Ascending aorta (tissue), 2 donors: ENCODE measurements at places on chromosomes 6 and 20.

DNA sequence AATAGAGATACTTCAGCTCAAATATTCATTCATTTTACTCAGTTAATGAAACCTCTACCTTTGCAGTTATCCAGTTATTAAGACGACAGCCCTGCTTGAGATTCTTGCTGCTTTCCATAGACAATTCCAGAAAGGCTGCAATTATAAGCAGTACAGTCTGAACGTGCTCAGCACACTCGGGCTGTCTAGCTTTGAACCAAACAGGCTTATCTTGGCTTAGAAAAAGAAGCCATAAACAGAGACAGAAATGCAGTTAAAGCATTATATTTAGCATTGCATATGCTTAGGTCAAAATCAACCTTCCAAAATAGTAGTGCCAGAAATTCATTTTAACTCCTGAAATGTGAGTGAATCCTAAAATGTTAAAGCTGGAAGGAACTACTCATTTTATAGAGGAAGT, 204.1 kb upstream of the KCNQ5 start:
- H3K4me3 ChIP-seq: no peak overlapping the region
- no peak for DNase-seq
- H3K36me3 ChIP-seq: no peaks in the 10 kb centered on the region
- no peak overlapping the region for H3K27ac ChIP-seq
- H3K4me1 ChIP-seq: no peaks in the 10 kb centered on the region

DNA sequence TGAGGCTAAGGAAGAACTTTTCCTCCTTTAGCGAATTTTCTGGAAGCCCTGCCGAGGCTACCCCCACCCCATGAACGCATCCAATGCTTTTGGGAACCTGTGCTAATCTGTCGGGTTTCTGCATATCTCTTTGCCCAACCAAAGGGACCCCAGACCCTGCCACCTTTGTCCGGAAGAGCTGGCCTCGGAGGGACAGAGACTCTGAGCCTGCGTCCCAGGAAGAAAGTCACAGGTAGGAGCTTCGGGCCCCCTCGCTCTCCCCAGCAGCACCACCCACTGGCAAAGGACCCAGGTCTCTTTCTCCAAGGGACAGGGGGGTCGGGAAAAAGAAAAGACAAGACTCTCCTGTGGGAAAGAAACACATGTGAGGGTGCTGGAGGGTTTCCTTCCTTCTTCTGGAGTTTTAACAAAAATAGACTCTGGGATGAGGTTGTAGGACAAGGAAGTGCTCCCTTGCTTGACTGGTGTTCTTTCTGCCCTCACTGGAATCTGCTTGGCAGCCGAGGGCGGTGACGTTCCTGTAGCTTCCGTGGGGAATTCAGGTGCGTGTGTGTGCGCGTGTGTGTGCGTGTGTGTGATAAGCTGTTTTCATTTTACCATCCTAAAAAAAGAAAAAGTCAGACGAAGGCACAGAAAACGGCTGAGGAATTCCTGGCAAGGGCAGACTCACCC, 16.3 kb upstream of the FOXC1 start:
- H3K4me3 ChIP-seq: no peak overlapping the region
- DNase-seq: peak; percentile 39
- H3K27me3 ChIP-seq: no peaks in the 10 kb centered on the region
- no peaks in the 10 kb centered on the region for H3K36me3 ChIP-seq

- H3K36me3 ChIP-seq: no peaks in the 10 kb centered on the region
- no peaks in the 10 kb centered on the region for H3K4me1 ChIP-seq
- H3K27ac ChIP-seq: no peak overlapping the region
- H3K27me3 ChIP-seq: no peaks in the 10 kb centered on the region
- no peak overlapping the region for H3K4me3 ChIP-seq
- DNase-seq: no peak
Observed at GRCh38 chr20:9592419-9592818, 78.0 kb downstream of the LAMP5 start.

- H3K27ac ChIP-seq: no peak overlapping the region
- no peaks in the 10 kb centered on the region for H3K27me3 ChIP-seq
- no peaks in the 10 kb centered on the region for H3K36me3 ChIP-seq
- DNase-seq: no peak
Observed at GRCh38 chr6:66230591-66230990, 523.6 kb upstream of the EYS start.

- no peak for DNase-seq
- H3K27ac ChIP-seq: no peak overlapping the region
- no peaks in the 10 kb centered on the region for H3K27me3 ChIP-seq
- no peaks in the 10 kb centered on the region for H3K36me3 ChIP-seq
Observed at GRCh38 chr6:14271789-14272736, 154.5 kb downstream of the CD83 start.

GRCh38 chr6:34149452-34149810, 3.5 kb upstream of the GRM4 start:
- H3K27ac ChIP-seq: no peak overlapping the region
- no peak overlapping the region for H3K4me3 ChIP-seq
- no peaks in the 10 kb centered on the region for H3K36me3 ChIP-seq
- peaks cover 13% of the 10 kb centered on the region for H3K4me1 ChIP-seq

GRCh38 chr20:45344168-45344860, 3.9 kb downstream of the SDC4 start:
- peak overlapping the region; percentile 93 for H3K27ac ChIP-seq
- H3K4me1 ChIP-seq: peaks cover 61% of the 10 kb centered on the region
- peak; percentile 70 for DNase-seq
- H3K36me3 ChIP-seq: peaks cover 2% of the 10 kb centered on the region
- H3K4me3 ChIP-seq: peak overlapping the region; percentile 80
- H3K27me3 ChIP-seq: no peaks in the 10 kb centered on the region

DNA sequence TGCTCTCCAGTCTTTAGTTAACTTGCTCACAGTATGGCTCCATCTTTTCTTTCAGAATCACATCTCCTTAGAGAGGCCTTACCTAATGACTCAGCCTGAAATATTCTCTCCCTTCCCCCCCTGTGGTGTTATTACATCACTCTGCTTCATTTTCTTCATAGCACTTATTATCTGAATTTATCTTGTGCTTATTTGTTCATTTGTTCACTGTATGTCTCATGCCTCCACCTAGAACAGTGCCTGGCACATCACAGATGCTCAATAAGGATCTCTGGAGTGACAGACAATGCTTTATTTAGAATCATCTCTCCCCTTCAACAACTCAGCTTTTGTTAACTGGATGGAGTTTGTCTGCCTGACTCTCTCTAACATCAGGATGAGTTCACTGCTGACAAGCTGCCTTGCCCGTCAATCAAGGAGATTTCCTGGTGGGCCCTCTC, 96.6 kb upstream of the MAN1A1 start:
- no peak for DNase-seq
- peaks cover 7% of the 10 kb centered on the region for H3K4me1 ChIP-seq
- peak overlapping the region; percentile 36 for H3K27ac ChIP-seq
- H3K4me3 ChIP-seq: no peak overlapping the region
- H3K36me3 ChIP-seq: no peaks in the 10 kb centered on the region

DNA sequence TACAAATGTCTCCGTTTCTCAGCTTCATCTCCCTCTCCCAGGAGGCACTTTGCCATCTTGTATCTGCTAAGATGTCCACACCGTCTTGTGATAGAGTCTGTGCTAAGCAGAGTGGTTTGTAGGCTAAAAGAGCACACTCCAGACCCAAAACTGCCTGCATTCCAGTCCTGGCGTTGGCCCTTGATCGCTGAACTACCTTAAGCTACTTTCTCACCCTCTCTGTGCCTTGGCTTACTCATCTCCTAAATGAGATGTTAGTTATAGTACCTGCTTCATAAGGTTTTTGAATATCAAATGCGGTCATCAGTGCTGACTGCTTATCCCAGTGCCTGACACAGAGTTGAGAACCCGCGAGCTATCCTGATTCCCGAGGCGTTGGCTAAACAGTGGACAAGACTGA, 14.0 kb downstream of the CASS4 start:
- no peaks in the 10 kb centered on the region for H3K36me3 ChIP-seq
- no peak overlapping the region for H3K27ac ChIP-seq
- no peaks in the 10 kb centered on the region for H3K27me3 ChIP-seq
- no peak for DNase-seq
- no peak overlapping the region for H3K4me3 ChIP-seq

DNA sequence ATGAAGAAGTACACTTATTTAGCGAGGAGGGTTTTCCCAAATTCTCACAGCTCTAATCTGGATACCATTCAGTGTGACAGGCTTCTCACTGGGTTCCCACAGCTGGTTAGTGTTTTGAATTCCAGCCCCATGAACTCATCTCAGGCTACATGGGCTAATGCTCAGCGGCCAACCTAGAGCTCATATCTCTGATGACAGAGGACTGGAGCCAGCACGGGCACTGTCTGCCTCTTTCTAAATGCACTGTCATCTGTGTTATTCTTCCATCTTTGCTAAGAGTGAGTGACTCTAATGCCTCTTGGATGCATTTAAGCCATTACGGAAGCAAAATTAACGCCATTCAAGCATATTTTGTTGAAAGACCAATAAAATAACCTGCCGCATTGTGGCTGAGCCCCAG, 308.9 kb upstream of the JAG1 start:
- H3K4me1 ChIP-seq: peaks cover 17% of the 10 kb centered on the region
- no peaks in the 10 kb centered on the region for H3K27me3 ChIP-seq
- H3K4me3 ChIP-seq: peak overlapping the region; percentile 17
- peak overlapping the region; percentile 58 for H3K27ac ChIP-seq
- no peaks in the 10 kb centered on the region for H3K36me3 ChIP-seq

DNA sequence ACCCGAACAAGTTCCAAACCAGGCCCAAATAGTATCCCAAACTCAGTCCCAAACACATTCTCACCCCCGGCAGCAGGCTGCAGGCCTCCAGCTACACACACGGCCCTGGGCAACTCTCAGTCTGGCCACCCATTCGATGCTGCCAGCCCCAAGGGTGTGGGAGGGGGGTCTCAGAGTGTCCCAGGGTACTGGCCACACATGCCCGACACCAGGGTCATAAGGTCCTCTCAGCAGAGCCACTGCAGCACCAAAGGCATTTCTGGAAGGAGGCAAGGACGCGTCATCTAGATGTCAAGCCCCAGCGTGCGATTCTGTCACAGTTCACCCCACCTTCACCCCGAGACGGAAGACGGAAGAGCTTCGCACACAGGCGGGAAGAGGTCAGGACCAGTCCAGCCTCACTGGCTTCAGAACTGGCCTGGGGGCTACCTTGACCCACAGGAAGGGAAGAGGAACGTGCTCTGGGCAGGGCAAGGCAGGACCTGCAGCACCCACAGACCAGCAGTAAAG, 9.5 kb downstream of the MYL9 start:
- H3K4me1 ChIP-seq: peaks cover 5% of the 10 kb centered on the region
- no peaks in the 10 kb centered on the region for H3K27me3 ChIP-seq
- DNase-seq: no peak
- H3K4me3 ChIP-seq: no peak overlapping the region
- H3K36me3 ChIP-seq: peaks cover 26% of the 10 kb centered on the region

- no peaks in the 10 kb centered on the region for H3K4me1 ChIP-seq
- no peak for DNase-seq
- no peaks in the 10 kb centered on the region for H3K27me3 ChIP-seq
- no peak overlapping the region for H3K4me3 ChIP-seq
- H3K36me3 ChIP-seq: peaks cover 61% of the 10 kb centered on the region
Observed at GRCh38 chr20:62007127-62007647, 58.5 kb downstream of the TAF4 start.

- peak overlapping the region; percentile 51 for H3K4me3 ChIP-seq
- no peak overlapping the region for H3K27ac ChIP-seq
- no peaks in the 10 kb centered on the region for H3K36me3 ChIP-seq
- no peaks in the 10 kb centered on the region for H3K4me1 ChIP-seq
Observed at GRCh38 chr6:75935473-75935793, 137.0 kb downstream of the IMPG1 start.

DNA sequence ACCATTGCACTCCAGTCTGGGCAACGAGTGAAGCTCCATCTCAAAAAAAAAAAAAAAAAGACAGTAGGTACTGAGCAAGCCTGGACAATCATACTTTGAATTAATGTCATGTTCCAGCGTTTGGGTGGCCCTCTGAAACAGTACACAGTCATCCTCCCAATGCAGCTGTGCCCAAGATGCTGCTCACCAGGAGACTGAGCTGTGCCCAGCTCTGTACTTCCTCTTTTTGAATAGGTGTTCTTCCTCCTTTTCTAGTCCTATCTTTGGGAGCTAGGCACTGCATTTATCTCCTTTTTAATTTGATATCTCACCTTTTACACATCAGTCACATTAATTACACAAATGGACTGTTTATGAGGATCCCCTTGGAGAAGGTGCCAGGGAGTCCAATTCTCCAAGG, 101.5 kb downstream of the RPP40 start:
- peaks cover 5% of the 10 kb centered on the region for H3K4me1 ChIP-seq
- no peak for DNase-seq
- H3K27ac ChIP-seq: no peak overlapping the region

GRCh38 chr6:80148220-80148619, 41.7 kb downstream of the BCKDHB start:
- no peaks in the 10 kb centered on the region for H3K36me3 ChIP-seq
- no peak overlapping the region for H3K27ac ChIP-seq
- peaks cover 3% of the 10 kb centered on the region for H3K4me1 ChIP-seq
- DNase-seq: no peak
- H3K27me3 ChIP-seq: no peaks in the 10 kb centered on the region

- peaks cover 48% of the 10 kb centered on the region for H3K36me3 ChIP-seq
- no peak overlapping the region for H3K27ac ChIP-seq
- H3K4me1 ChIP-seq: no peaks in the 10 kb centered on the region
- H3K27me3 ChIP-seq: no peaks in the 10 kb centered on the region
- H3K4me3 ChIP-seq: no peak overlapping the region
- DNase-seq: no peak
Observed at GRCh38 chr20:37749218-37749617, 55.4 kb downstream of the CTNNBL1 start.

GRCh38 chr6:14143305-14143704, 25.7 kb downstream of the CD83 start:
- H3K27ac ChIP-seq: no peak overlapping the region
- H3K27me3 ChIP-seq: no peaks in the 10 kb centered on the region
- no peaks in the 10 kb centered on the region for H3K36me3 ChIP-seq
- no peaks in the 10 kb centered on the region for H3K4me1 ChIP-seq

DNA sequence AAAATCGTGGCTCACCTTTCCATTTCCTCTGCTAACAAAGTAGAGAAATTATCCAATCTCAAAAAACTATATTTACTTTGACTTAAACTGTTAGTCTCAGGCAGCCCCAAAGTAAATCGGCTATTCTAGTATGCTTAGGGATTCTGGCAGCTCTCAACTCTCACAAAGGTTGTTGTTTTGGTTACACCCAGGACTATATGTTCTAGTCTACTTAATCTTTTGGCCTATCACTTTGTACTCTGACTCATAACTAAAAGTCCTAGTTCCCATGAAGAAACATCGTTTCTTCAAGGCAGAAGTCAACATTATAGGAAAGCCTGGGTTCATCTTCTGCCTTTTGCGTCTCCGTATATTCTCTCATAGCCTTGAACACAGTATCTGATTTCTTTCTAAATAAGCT, 42.3 kb downstream of the MYLK4 start:
- H3K4me3 ChIP-seq: no peak overlapping the region
- H3K27ac ChIP-seq: no peak overlapping the region
- no peaks in the 10 kb centered on the region for H3K27me3 ChIP-seq
- no peaks in the 10 kb centered on the region for H3K4me1 ChIP-seq
- no peaks in the 10 kb centered on the region for H3K36me3 ChIP-seq
